ENCODE measurements at places on chromosomes 13 and 19. TPM values are rescaled to one million over a fixed set of nuclear protein-coding genes. Genes with fewer than 3 reads are reported as not detected.

DNA sequence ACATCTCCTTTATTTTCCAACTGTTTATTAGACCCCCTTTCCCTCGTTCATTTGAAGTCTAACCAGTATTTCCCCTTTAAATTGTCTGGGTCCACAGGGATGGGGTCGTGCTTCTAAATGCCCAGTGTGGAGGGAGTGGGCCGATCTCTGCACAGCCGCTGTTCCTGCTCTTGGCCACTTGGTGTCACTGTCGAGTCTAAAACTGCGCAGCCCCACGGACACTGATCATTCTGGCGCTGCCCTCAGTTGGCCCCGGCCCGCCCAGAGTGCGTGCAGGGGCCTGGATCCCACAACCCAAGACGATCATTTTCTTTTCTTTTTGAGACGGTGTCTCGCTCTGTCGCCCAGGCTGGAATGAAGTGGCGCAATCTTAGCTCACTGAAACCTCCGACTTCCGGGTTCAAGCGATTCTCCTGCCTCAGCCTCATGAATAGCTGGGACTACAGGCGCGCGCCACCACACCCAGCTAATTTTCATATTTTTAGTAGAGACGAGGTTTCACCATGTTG, 12.0 kb downstream of the WDR88 start:
- peaks cover 3% of the 10 kb centered on the region for H3K4me1 ChIP-seq
- no peak overlapping the region for H3K27ac ChIP-seq
- DNase-seq = peak; percentile 70
- no peaks in the 10 kb centered on the region for H3K36me3 ChIP-seq
- H3K4me3 ChIP-seq = no peak overlapping the region

- H3K27me3 ChIP-seq = no peaks in the 10 kb centered on the region
- H3K4me3 ChIP-seq = no peak overlapping the region
- H3K36me3 ChIP-seq = no peaks in the 10 kb centered on the region
Measured at GRCh38 chr13:92745258-92745657, 481.3 kb upstream of the GPC6 start.

DNA sequence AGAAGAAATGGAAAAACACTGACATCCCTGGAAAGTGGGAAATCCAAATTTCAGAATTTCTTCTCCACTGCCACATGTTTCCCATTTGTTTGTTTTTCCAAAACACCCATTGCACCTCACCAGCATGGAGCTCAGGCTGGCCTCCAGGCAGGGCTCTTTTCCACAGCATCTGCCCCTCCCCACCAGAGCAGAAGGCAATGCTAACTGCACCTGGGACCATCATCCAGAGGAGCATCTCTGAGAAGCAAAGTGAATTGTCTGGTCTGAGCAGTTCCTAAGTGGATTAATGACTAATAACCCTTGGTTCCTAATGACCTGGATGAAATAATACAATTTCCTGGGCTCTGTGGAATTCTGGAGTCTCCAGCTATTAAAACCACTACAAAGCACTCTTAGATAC, 8.8 kb upstream of the CYSLTR2 start:
- DNase-seq = no peak
- peaks cover 20% of the 10 kb centered on the region for H3K4me1 ChIP-seq
- H3K27me3 ChIP-seq = no peaks in the 10 kb centered on the region
- H3K27ac ChIP-seq = no peak overlapping the region
- H3K4me3 ChIP-seq = no peak overlapping the region

DNA sequence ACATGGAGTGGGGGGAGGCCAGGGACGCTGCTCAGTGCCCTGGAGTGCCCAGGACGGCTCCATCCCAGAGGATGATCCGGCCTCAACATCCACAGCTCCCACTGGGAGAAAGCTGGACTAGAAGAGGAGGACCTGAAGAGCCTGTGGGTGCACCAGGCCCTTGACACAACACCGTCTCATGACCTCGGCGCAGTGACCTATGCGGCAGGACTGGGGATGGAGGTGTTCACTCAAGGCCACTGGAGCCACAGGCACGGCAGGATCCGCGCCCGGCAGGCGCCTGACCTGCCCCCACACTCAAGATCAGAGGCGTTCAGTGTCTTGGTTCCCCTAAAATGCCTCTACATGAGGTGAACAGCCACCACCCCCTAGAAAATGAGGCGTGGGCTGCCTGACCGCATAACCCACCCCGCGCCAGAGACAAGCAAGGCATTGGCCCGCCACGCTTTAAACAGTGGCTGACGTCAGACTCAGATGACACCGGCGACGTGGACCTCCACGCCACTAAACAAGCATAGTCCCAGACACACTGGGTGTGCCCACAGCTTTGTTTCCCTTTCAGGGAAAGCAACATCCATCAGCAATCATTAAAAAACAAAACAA, 8.0 kb downstream of the SGTA start:
- H3K27ac ChIP-seq = no peak overlapping the region
- DNase-seq = no peak
- no peak overlapping the region for H3K4me3 ChIP-seq
- peaks cover under 1% of the 10 kb centered on the region for H3K4me1 ChIP-seq
- H3K36me3 ChIP-seq = peaks cover 17% of the 10 kb centered on the region

DNA sequence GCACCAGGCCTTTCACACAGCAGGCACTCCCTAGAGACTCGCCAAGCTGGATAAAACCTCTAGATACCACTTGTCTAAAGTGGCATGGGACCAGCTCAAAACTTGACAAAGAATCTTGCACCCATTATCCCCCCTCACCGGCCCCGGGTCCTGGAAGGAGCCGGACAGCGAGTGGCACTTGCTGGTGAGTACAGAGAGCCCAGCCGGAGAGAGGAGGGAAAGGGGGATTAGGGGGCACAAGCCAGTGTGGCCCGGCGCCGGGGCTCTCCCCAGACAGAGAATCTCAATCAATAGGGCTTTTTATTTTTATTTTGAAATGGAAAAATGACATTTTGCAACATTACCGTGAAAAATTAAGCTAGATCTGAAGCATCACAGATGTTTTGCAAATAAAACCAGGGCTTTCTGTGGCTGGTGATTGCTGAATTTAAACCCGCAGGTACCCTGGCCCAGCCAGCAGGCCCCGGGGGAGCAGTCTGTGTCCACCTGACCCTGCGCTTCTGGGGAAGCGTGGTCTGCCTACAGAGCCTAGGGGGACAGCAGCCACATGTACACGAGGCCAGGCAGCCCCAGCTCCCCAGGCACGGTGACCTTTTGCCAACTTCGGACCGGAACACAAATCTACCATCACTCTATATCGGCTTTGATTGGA, 10.0 kb upstream of the VSTM2B start:
- no peak overlapping the region for H3K27ac ChIP-seq
- no peaks in the 10 kb centered on the region for H3K4me1 ChIP-seq
- H3K27me3 ChIP-seq = peaks cover 81% of the 10 kb centered on the region
- DNase-seq = no peak
- H3K36me3 ChIP-seq = no peaks in the 10 kb centered on the region

DACH1 gene
- total RNA-seq = 66.8 TPM

TMPRSS9 gene
- total RNA-seq = 0.84 TPM

ADGRE2 gene
- total RNA-seq = 0.45 TPM

CEACAM3 gene
- not detected for total RNA-seq
